GM12892 (cell line): ENCODE measurements at places on chromosomes 7 and 10.

GRCh38 chr7:108310351-108310750 is 145.9 kb downstream of the NRCAM start:
- DNase-seq = no peak

GRCh38 chr7:112596981-112597380 is 116.2 kb downstream of the LSMEM1 start:
- no peak for DNase-seq

GRCh38 chr7:24201226-24201625 is 82.8 kb upstream of the NPY start:
- no peak for DNase-seq

- no peak for DNase-seq
These were observed 384.5 kb upstream of the PRKCQ start for GRCh38 chr10:6964543-6964942.

DNA sequence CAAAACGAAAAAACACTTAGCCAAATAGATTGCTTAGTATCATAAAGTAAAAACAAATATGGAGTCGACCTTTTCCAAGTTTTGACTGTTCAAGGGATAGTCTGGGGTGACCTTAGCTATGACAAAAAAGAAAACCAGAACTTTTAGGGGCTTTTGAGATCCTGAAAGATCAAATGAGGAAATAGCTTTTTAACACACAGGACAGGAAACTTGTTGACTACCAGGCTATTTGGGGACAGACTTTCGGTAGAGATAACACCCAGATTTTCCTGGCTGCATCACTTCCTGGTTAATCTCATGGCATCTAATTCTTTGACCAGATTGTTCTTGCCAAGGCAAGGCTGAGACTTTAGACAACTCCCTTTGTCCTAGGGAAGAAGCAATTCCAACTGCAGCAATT is 34.5 kb upstream of the EGR2 start:
- no peak for DNase-seq

- DNase-seq = no peak
These were observed 708 bp upstream of the GPR85 start for GRCh38 chr7:113087071-113087998.

DNA sequence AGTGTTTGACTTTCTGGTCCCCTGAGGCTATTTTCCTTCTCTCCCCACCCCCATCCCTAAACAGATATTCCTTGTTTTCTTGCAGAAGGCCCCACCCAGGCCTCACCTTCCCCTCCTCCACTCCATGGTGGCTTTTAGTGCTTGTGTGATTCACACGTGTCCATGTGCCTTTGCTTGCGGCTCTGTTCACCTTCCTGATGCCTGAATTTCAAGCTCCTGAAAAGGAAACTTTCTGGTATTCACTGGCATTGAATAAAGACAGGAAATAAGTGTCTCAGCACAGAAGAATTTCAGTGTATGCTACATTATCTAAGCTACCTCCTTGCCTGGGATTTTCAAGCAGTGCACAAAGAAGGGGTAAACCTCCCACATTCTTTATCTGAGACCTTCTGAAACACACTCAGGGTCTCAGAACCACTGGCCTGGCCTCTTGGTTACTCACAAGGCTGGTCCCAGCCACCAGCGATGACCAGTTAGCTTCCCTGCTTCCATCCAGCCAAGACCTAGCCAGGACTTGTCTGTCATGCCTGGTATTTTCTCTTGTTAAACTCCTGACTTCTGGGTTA is 17.2 kb upstream of the UBE2H start:
- DNase-seq = no peak

DNA sequence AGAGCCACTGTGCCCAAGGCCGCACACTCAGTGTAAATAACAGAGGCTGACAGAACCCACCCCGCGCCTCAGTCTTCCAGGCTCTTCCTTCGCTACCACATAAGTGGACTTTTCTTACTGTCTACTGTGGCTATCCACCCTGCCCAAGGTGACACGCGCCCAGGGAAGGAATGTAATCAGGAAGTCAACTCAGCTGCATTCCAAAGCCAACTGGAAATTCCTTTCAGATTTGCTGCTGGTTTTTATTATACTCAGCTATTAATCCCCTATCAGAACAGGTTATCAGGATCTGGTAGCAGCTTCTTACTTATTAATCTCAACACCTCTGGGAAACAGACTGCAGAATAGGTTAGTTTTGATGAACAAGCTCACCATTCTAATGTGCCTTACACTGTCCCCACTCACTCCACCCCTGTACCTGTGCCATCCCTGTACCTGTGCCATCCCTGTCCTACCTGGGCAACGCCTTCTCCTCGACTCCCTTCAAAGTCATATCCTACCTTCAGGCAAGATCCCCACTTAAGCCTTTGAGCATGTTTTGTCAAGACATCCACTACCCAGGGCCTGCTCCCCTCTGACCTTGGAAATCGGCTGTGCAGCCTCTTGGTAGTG is 90.7 kb downstream of the NHLRC2 start:
- DNase-seq = no peak

- no peak for DNase-seq
These were observed 499.3 kb downstream of the INHBA start for GRCh38 chr7:41203542-41203941.

- no peak for DNase-seq
These were observed 16.6 kb downstream of the SSMEM1 start for GRCh38 chr7:130224210-130224609.

DNA sequence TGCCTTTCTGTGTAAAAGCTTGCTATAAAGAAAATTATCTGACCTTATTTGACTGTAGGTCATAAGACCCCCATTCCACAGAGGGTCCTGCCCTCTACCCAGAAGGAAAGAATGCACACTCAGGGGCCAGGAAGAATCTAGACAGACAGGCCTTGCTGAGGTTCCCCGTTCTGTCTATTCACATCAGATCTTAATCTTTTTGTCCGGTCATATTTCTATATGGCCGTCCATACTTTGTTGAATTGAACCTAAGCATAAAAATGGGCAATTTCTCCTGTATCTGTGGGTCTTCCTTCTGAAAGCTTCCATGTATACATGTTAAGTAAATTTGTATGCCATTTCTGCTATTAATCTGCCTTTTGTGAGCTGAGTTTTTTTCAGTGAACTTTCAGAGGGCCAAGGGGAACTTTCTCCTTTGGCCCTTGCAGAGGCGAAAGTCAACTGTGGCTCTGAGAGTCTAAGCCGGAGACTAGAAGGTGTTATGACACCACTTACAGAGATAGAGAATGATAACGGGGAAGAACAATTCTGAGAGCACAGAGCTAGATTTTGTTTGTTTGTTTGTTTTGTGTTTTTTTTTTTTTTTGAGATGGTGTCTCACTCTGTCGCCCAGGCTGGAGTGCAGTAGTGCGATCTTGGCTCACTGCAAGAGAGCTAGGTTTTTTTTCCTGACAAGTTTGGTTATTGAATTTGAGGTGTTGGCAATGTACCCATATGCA is 11.6 kb upstream of the PRKAR2B start:
- DNase-seq = no peak

- DNase-seq = no peak
These were observed 29.7 kb downstream of the NOC3L start for GRCh38 chr10:94333051-94333450.

DNA sequence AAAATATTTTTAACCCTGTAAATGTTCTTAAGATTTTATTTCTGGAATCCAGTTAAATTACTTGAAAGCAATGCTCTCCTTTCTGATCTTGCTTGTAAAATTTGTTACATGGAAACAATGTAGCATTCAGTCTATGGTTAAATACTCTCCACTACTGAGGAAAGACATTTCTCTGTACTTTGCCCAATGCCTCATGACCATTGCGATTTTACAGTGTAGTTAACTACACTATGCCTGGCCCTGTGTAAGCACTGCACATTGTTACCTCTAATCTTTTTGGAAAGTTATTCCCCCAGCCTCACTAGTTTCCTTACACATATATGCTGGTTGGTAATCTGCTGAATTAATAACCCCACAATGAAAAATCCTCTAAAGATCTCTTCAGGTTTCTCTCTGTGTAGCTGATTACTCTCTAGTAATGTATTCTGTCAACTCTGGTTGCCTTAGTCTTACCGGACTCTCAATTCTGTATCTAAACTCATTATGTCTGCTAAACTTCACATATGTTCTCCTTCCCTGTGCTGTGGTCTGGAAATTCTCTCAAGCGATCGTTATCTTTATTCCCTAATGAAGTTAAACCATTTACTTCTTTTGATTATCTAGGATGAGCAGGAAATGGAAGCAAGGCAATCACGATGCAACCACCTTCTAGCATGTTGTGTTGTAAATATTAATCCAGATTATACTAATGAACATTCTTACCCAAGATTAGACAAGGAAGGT is 58.7 kb upstream of the TMEM106B start:
- no peak for DNase-seq

DNA sequence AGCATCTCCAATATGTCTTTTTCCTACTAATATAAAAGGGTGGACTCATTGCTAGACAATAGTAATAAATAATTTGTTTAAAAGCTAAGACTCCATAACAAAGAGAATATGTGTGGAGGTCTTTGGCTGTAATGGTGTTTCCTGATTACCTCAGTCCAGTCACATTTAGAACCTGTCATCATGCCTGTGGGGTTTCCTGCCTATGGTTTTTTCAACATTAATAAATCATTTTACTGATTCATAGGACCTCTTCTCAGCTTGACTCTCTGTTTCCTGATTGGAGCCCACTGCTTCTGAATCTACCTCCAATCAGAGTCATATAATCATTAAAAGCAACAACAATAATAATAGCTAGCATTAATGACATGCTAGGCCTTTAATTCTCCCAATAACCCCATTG is 52.4 kb upstream of the GNAI1 start:
- no peak for DNase-seq

DNA sequence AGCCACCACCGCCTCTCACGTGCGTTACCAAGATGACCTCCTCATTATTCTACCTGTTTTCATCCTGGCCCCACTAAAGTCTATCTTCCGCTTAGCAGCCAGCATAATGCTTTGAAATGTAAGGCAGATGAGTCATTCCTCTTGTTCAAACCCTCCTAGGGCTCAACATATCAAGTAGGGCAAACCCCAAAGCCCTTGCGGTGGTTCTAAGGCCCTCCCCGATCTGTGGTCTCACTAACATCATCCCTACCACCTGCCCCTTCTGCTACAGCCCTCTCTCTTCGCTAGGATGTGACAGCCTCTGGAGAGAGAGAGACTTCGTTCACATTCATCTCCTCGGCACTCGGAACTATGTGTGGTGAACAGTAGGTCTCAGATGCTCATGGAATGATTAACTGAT is 94.8 kb downstream of the SVIL start:
- DNase-seq = no peak

GRCh38 chr7:149872419-149873073 is 1.2 kb upstream of the ATP6V0E2 start:
- DNase-seq = peak; percentile 18

- DNase-seq = no peak
These were observed 72.9 kb downstream of the ARHGAP21 start for GRCh38 chr10:24650669-24651391.

- DNase-seq = no peak
These were observed 51.8 kb downstream of the HERC4 start for GRCh38 chr10:68023292-68023691.

- DNase-seq = no peak
These were observed 40.7 kb upstream of the SPDYE3 start for GRCh38 chr7:100266576-100267354.

DNA sequence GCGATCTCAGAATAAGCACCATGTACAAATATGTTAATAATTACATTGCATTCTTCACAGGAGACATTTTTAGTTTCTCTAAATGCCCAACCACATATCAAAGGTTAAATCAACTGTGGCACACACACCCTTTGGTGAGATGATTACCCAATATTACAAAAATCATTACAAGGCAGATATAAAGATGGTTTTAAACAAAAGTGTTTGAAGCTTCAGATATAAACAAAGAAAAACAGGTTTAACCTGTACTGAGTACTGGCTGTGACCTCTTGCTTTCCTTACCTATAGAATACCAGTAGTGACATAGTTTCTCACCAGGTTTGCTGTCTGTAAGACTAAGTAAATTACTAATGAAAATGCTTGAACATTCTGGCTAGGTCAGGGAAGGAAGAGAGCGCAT is 360.0 kb upstream of the IGFBP3 start:
- no peak for DNase-seq

GRCh38 chr10:66931340-66931948 is 5.6 kb downstream of the LRRTM3 start:
- no peak for DNase-seq

DNA sequence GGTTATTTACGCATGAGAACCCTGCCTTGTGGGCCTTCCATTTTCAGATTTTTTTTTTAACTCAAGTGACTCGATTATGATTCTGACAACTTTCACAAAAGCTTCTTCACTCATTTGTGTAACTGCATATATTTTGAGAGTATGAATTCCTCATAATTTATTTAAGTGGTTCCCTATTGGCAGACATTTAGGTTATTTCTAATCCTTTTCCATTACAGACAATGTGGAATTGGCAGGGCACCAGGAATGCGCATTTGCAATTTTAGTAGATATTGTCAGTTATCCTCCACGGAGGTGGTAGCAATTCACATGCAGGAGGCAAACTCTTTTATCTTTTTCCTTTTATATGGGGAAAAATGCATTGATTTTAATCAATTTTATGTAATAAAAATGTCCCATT is 2.5 kb downstream of the TMEM176B start:
- DNase-seq = no peak

GRCh38 chr10:117164592-117165537 is 26.8 kb upstream of the VAX1 start:
- DNase-seq = no peak

DNA sequence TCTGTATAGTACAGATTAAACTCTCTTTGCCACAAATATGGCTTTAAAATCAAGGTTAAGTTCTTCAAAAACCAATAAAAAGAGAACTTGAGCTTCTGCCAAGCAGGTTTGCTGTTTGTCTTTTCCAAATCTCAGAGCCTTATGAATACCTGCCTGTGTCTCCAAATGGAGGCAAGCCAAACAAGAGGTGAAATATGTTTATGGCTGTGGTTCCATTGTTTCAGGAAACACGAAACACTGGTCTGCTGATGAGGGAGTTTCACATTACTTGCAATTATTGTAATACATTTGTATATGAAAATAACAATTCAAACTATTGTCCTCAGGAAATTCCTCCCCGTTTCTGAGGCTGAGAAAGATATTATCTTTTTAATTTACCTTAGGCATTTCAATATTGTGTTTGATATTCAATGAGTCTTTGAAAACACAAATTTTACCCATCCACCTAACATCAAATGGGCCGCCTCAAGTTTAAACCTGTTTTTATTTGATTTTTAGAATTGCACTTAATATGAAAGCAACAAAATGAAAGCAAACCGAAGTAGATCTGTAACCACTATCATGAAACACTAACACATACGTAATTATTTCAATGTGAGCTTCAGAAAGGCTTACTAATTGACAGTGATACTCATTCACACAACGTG is 359.3 kb downstream of the HGF start:
- no peak for DNase-seq

- no peak for DNase-seq
These were observed 1.7 kb upstream of the ST7 start for GRCh38 chr7:116951366-116952292.

- DNase-seq = no peak
These were observed 5.2 kb downstream of the DMBT1 start for GRCh38 chr10:122565766-122566206.

DNA sequence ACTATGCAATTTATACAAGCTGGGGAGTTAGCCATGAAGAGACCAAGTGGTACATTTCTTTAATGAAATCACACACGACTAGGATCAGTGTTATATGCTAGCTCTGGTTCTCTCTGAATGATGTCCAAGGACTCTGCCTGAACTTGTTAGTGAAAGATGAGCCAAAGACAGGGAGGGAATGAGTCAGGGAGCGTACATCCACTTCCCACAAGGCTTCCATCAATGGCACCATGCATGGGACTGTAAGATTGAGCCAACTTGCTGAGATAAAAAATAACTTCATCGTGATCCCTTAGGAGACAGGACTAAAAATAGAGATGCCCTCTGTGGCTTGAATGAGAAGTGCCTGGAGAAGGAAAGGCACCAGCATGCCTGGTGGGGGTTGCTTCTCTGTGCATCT is 629.7 kb downstream of the ACTR3B start:
- no peak for DNase-seq
